Neural progenitor cell (in vitro differentiated cells): ENCODE measurements at places on chromosomes 1 and 21.

GRCh38 chr1:154869351-154870114 lies 548 bp downstream of the KCNN3 start:
- peak; percentile 41 for DNase-seq

DNA sequence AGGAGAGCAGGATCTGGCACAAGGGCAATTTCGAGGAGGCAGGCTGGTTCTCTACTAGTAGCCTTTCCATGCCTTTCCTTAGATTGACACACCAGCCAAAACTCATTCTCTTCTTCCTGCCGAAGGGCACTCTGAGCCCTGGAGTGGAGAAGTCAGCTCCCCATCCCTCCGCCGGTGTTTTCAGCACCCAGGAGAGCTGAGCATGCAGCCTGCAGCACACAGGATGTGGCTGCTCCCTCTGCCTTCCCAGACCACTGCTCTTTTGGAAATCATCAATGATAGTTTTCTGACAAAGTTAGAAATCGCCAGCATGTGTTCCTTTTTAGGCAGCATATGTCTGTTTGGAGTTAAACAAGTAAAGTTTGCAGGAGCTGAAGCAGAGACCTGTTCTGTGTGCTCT lies 11.7 kb downstream of the RNU5D-1 start:
- DNase-seq: no peak

GRCh38 chr1:26401891-26402290 lies 8.7 kb upstream of the LIN28A start:
- no peak for DNase-seq

- DNase-seq: no peak
Observed at GRCh38 chr1:217149791-217150190, 426.6 kb upstream of the ESRRG start.

DNA sequence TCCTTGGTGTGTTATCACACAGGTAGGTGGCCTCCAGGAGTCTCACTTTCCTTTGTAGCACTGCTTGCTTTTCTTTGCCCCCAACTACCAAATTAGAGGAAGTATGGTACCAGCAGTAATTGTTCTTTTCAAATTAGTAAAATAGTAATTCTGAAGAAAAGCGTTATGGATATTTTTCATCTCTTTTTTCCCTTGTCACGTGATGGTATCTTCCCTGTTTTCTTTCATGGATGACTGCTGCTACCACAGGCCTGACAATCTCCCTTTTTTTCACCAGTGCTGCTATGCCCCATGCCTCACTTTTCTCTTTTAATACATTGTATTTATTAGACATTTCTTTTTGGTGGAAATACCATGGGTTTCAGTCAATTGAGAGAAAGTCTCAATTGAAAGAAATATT lies 3.3 kb downstream of the ZBTB37 start:
- DNase-seq: no peak

- DNase-seq: no peak
Observed at GRCh38 chr1:153627715-153628626, at the start of gene S100A1. Gene S100A1 (plus strand): TSS chr1:153628434. CDS start chr1:153630522, 2,088 bp downstream.

DNA sequence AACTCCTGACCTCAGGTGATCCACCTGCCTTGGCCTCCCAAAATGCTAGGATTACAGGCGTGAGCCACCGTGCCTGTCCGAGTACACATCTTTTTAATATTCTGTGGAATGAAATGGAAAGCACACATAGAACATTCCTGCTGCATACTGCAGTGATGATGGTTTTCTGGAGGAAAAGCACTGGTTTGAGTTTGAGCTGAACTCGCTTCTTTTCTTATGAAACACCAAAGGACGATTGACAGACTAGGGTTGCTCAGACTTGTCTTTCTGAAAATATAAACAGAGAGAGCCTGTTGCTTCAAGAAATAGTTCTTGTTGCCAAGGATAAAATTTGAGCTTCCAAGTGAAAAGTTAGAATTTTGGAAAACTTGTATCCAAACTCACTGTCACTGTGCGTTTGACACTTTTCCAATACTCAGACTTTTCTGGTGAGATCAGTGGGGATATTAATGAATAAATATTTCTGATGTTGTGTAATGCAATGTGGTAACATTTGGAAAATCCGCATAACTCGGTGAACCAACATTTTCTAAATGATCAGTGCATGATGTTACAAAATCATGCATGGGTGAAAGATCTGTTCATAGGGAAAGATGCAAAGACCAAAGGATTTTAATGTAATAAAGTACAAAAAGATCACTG lies 15.0 kb upstream of the ERMAP start:
- no peak for DNase-seq

GRCh38 chr1:30754684-30755171 lies 2.8 kb downstream of the LAPTM5 start:
- no peak for DNase-seq

DNA sequence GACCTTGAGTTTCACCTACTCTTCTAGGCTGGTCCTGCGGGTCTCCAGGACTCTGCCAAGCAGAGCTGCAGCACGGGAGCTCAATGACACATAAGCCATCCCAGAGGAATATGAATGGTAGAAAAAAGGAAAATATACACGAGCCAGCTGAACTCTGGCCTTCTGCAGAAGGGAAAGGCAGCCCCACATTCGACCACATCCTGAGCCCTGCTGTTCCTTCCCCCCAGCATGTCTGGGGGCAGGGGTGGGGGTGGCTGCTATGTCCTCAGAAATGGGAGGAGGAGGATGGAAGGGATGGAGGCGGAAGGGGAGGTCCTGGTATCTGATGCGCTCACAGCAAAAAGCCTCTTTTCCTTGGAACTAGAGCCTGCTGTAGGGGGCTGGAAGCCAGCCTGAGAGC lies 12.1 kb upstream of the KDF1 start:
- DNase-seq: no peak

DNA sequence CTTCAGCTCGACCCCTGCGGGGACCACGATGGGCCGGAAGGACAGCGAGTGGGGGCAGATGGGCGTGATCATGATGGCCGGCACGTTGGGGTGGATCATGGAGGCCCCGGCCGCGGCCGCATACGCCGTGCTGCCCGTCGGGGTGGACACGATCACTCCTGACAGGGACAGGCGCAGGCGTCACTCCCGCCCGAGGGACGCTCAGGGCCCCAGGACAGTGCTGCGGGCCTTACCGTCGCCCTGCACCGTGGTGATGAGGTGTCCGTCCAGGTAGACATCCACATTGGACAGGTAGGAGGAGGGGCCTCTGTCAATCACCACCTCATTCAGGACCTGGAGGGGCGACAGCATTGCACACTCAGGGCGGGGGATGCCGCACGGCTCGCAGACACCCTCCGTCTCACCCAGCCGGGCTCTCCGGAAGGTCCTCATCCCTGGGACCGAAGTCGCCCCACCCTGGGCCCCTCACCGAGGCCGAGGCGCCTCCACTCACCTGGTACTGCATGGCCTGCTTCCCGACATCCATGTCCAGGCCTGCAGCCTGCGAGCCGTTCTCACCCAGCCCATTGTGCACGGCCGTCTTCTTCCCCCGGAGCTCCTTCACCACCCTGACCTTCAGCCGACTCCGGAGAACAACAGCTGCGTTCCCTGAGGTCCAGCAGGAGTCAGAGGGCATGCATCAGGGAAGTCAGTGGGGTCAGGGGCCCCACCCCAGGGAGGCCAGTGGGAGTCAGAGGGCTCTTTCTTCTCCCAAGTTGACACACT lies 24.0 kb downstream of the NADK start:
- no peak for DNase-seq

DNA sequence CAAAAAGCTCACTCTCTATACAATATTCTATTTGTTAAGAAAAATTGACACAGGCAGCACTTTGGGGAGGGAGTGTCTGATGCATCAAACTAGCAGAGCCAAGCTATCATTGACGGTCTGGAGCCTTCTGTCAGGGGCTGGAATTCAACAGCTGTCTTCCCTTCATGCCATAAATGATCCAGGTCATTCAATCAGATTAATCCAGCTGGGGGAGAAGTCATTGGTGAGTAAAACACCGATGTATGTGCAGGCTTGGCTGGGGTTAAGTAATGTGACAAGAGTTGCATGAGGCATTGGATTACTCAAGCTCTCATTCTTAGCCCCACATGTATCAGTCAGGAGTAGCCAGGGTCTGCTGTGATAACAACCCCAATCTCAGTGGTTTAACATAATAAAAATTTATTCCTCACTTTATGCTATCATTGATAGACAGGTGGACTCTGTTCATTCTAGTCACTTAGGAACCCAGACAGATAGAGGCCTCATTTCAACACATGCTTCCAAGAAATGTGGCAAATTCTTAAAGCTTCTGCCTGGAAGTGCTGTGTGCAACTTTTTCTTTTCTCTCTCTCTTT lies 118.1 kb upstream of the GADD45A start:
- no peak for DNase-seq

DNA sequence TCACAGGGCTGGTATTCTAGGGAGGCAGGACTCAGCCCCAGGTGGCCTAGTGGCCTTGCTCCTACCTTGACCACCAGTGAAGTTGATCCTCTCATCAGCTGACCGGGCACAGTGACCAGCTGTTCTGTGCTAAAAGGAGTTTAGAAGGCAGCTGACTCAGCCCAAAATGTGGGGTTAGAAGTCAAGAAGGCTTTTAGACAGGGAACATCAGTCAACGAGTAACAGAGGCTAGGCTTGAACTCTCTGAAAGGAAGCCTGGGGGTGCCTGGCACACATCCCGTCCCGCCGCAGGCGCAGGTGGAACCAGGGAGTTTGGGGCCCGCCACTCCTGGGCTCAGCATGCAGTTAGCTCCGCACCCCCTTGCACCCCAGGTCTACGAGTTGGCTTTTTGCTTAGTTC lies 114.9 kb upstream of the SLC45A1 start:
- DNase-seq: no peak

DNA sequence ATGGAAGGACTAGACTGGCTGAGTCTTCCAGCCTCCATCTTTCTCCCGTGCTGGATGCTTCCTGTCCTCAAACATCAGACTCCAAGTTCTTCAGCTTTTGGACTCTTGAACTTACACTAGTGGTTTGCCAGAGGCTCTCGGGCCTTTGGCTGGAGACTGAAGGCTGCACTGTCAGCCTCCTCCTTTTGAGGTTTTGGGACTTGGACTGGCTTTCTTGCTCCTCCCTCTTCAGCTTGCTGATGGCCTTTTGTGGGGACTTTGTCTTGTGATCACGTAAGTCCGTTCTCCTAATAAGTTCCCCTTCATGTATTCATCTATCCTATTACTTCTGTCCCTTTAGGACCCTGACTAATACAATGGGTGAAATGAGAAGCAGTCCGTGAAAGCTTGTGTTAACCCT lies 196.4 kb downstream of the KAZN start:
- no peak for DNase-seq

DNA sequence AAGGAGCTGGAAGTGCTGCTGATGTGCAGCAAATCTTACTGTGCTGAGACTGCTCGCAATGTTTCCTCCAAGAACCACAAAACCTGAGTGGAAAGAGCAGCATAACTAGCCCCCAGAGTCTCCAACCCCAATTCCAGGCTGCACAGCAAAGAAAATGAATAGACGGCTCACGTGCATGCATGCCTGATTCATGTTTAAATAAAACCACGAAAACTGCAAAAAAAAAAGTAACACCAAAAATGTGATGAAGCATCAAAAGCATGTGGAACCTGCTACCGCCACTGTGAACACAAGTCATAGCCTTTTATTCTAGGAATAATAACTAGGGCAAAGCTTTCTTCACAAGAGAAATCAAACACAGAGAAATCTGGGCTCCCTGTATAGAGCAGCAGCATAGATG lies 9.6 kb upstream of the TRNP1 start:
- no peak for DNase-seq

- DNase-seq: peak; percentile 55
Observed at GRCh38 chr1:7299329-7299799, 471.7 kb upstream of the VAMP3 start.

- DNase-seq: no peak
Observed at GRCh38 chr21:28111151-28111619, 881.5 kb downstream of the LTN1 start.

GRCh38 chr1:155479205-155479604 lies 83.4 kb downstream of the ASH1L start:
- no peak for DNase-seq

GRCh38 chr1:156998840-156999500 lies 46.6 kb downstream of the ARHGEF11 start:
- DNase-seq: no peak

DNA sequence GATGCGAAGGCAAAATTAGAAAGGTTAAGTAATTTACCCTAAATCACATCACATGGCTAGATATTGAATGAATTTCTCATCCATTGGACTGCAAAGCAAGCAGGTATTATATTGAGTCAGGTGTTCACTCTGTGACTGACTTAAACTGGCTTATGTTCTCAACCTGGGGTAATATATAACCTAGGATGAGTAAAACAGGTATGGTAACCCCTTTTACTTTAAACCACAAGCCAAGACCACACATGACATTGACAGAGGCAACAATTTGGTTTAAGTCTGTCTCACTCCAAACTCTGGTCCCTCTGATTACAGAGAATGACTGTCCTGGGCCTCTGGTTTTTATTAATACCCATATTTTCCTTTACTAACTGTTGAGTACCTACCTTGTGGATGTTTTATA lies 33.3 kb downstream of the MAEL start:
- DNase-seq: no peak

DNA sequence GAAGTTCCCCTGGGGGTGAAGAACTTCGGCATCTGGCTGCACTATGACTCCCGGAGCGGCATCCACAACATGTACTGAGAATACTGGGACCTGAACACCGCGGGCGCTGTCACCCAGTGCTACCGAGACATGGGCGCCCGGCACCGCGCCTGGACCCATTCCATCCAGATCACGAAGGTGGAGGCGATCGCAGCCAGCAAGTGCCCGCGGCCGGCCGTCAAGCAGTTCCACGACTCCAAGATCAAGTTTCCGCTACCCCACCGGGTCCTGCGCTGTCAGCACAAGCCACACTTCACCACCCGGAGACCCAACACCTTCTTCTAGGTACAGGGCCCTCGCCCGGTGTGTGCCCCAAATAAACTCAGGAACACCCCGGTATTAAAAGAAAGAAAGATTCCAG lies 22.0 kb upstream of the SLC9A1 start:
- no peak for DNase-seq

- no peak for DNase-seq
Observed at GRCh38 chr1:115314765-115315164, 23.3 kb downstream of the NGF start.

- peak; percentile 27 for DNase-seq
Observed at GRCh38 chr1:108512239-108513043, 47.5 kb upstream of the EEIG2 start.

DNA sequence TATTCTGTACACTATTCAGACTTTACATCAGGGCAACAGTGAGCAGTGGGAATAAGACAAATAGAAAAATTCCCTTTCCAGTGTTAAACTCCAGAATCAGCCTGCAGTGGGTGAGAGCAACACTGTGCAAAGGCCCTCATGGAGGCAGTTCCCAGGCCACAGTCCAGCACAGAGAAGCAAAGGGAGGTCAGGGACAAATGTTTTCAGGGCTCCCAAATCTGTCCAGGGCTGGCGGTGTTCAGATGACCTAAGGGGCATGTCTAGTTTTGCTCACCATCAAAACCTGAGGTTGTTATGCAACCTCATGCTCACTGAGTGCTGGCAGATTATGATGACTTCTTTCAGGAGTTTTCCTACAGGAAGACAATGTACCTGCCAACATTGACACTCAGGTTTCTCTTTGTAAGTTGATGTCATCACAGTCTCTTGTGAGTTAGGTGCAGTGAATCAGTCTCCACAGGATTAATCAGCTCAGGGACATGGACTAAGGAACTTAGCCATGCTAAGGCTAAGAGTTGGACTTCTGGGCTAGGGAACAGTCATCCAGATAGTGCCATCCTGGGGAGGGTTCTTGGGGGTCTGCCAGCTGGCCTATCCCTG lies 3.6 kb upstream of the LCE5A start:
- no peak for DNase-seq
